Stimulated activated CD4-positive, alpha-beta T cell treated with anti-CD3 and anti-CD28 coated beads, Interleukin-4, amount 100 ng/mL, for 1 hour (primary cell): ENCODE measurements at places on chromosomes 1 and 21.
A peak's percentile ranks its signal among the peaks of the same experiment; 100 is the strongest.

DNA sequence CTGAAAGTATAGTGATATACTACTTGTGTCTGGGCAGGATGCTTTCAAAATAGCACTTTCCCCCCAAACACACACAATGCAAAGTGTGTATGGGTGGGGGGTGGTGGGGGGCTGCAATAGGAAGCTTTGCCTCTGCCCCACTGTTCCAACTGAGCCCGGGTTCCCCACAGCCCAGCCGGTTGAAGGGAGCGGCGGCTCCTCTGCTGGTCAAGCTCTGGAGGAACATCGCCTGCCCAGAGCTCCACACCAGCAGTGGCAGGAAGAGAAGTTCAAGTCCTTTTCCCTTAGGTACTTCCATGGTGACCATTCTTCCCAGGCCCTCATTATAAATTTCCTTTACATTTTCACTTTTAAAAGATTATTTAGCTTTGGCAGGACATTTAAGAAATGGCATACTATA is 74.9 kb downstream of the CAPZB start:
- DNase-seq: no peak

- no peak for DNase-seq
Measured at GRCh38 chr21:16751695-16752474, 761.0 kb upstream of the CXADR start.

GRCh38 chr21:37970548-37970947 is 54.3 kb upstream of the KCNJ6 start:
- no peak for DNase-seq

GRCh38 chr1:40014812-40015594 is 25.5 kb upstream of the CAP1 start:
- no peak for DNase-seq

- no peak for DNase-seq
Measured at GRCh38 chr1:248824301-248824700, 1.4 kb downstream of the SH3BP5L start.

DNA sequence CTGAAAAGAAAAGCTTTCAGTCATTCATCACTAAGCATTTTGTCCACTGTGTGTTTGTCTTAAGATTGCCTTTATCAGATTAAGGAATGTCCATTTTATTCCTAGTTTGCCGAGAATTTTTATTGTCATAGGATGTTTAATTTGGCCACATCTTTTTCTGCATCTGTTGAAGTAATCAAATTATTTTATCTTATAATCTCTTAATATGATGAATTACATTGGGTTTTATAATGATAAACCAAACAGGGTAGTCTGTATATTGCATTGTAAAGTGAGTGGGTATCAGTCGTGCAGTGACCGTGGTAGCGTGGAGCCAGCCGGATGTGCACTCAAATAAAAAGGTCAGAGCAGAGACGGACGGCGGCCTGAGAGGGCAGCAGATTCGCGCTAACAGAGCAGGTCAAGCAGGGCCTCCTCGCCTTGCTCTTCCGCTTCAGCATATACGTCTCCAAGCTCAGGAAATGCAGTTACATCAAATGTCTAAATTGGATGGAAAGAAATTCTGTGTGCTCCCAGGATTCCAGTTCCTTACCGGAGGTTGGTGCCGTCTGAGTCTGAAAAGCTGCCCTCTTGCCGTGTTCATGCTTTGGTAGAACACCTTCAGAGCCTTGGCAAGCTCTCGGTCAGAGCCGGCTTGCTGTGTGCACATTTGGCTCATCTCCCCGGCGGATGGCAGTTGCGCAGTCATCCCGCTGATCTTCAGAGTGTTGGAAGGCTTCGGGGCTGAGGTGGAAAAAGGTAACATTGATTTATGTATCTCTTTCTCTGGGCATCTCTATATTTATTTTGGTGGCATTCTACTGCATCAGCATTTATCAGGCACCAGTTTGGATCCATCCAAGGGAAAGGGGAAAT is 51.5 kb downstream of the SCCPDH start:
- DNase-seq: no peak

DNA sequence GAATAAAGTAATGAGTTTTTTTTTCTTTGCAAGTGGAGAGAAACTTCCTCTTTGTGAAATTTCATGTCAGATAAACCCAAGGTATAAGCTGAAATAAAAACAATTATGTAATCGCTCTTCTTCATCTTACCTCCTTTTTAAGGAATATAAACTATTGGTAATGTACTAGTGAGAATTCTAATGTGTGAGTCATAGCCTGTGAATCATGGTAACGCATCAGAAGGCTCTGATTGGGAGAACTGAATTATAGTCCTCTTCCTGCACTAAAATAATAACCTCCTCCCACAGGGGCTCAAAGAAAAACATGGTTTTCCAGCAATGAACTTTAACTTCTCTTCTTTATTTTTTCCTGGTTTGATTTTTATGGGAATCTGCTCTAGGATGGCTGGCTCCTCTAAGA is 57.1 kb upstream of the COX20 start:
- DNase-seq: no peak

DNA sequence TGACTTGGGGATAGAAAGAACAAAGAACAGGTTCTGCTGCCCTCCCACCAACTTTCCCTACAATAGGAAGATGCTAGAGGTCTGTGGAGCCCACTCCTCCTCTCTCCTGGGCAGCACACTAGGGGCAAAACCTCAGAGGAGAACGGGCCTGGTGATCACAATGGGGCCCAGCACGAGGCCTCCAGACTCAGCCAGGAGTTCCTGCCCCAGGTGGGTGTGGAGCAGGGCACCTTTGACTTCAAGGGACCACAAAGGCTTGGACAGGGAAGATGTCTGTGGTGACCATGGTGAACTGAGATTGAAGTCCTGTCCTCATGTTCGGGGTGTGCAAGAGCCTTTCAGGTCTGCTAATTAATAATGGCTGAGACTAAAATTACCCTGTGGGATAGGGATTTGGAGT is 88.8 kb downstream of the LAMC2 start:
- DNase-seq: no peak

GRCh38 chr1:84995484-84996334 is 1.2 kb downstream of the MCOLN2 start:
- no peak for DNase-seq

GRCh38 chr1:58864654-58865053 is 80.8 kb upstream of the JUN start:
- no peak for DNase-seq

- DNase-seq: no peak
Measured at GRCh38 chr1:184773762-184774320, 19.2 kb upstream of the EDEM3 start.

- DNase-seq: no peak
Measured at GRCh38 chr1:186689376-186689775, 9.2 kb upstream of the PTGS2 start.

GRCh38 chr1:117810553-117810952 is 118.9 kb downstream of the GDAP2 start:
- no peak for DNase-seq

DNA sequence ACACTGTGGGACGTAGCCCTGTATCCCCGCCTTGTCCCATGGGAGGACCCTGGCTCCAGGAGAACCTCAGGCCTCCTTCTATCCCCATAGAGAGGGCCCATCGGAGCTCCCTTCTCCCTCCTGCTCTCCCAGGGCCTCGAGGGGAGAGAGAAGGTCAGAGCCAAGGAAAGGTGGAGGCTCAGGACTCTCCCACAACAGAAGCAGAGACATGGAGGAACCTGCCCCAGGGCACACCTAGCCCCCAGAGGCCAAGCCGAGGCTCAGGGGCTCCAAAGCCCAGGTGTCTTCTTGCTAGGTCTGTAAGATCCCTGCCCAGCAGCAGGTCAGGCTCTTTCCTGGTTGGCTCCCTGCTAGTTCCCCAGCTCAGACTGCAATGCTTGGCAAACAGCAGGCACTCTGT is 34.4 kb upstream of the ARF1 start:
- DNase-seq: no peak

- no peak for DNase-seq
Measured at GRCh38 chr1:17370618-17371017, 1.4 kb upstream of the PADI6 start.

GRCh38 chr1:151435174-151435573 is 24.1 kb downstream of the POGZ start:
- DNase-seq: no peak

GRCh38 chr1:116409751-116410191 is 36.7 kb downstream of the ATP1A1 start:
- no peak for DNase-seq

DNA sequence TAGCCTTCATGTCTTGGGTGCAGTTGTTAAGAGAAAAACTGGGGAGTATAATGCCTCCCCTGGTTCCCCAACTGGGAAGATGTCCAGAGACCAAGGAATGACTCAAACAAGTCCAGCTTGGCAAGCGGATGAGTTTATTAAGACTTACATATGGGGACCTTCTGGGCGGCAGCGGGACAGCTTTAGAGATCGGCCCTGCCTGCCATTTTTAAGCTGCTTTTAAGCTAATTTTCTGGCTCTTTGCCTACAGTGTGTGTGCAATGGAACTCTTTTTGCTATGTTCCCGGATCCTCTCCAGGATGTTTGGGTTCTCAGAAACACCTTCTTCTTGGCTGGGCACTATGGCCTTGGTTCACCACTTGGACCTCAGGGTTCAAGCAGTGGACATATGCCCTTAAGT is 99.5 kb downstream of the RYR2 start:
- no peak for DNase-seq

- DNase-seq: no peak
Measured at GRCh38 chr1:171881442-171881841, 40.1 kb downstream of the DNM3 start.

GRCh38 chr21:45512626-45513002 is 29.6 kb downstream of the SLC19A1 start:
- no peak for DNase-seq

GRCh38 chr1:206769304-206769731 is 1.3 kb upstream of the IL19 start:
- DNase-seq: peak; percentile 38

GRCh38 chr1:32421775-32422174 is 27.5 kb upstream of the BSDC1 start:
- DNase-seq: no peak

- DNase-seq: no peak
Measured at GRCh38 chr1:32783851-32784250, 33.3 kb downstream of the YARS1 start.

GRCh38 chr1:88731475-88732269 is 47.6 kb downstream of the PKN2 start:
- DNase-seq: no peak

DNA sequence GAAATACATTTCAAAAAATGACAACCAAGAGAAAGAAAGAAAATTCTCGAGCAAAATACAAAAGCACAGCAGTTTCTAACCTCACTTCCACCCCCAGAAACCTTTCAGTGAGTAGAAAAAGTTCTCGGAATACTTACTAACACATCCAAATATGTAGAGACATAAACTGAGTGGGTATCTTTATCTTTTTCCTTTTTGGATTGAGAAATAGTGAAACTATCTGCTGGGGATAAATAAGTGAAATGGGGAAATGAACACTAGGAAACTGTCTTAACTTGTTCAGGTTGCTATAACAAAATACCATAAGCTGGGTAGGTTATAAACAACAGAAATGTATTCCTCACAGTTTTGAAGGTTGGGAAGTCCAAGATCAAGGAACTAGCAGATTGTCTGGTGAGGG is 72.0 kb downstream of the VCAM1 start:
- no peak for DNase-seq

DNA sequence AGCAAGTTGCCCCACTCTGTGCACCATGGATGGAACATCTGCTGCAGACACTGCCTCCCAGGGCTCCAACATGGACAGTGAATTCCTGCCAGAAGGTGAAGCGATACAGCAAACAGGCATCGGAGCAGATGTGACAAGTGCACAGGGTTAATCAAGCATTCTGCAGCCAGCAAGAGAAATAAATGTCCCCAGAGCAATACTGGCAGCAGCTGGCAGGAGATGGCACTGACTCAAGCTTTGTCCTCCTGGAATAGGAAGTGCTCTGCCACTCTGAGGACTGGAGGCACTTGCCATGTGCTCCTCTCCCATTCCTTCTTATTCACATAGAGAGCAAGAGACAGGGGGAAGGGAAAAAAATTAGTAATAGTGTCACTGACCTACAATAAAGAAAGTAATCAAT is 402.7 kb upstream of the DAB1 start:
- no peak for DNase-seq

GRCh38 chr1:48870596-48870995 is 93.9 kb upstream of the BEND5 start:
- DNase-seq: no peak
